Keratinocyte (primary cell): ENCODE measurements at places on chromosomes 7 and 10. TPM values are rescaled to one million over a fixed set of nuclear protein-coding genes. Genes with fewer than 3 reads are reported as not detected.

The NYAP1 gene
- 0.16 to 0.48 TPM (median 0.16 TPM) in 3 replicates for polyA plus RNA-seq

DNA sequence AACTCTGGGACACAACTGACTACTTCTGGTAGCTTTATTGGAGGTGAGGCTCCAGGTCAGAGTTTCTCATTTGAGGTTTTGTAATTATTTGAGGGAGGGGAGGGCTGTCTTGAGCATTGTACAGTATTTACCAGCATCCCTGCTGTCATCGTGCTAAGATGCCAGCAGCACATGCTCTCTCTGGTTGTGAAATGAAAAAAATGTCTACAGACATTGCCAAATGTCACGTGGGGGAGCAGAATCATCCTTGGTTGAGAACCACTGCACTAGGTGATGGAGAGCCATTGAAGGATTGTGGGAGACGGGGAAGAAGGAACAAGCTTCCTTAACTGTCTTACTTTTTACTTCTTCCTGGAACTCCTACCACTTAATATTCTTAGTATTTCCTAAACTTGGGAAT lies 5.0 kb downstream of the SEPTIN7 start:
- DNase-seq = no peak

- DNase-seq = no peak
These were observed 36.5 kb downstream of the CAMK2B start for GRCh38 chr7:44288811-44289340.

The CLRN3 gene
- not detected in 3 replicates for polyA plus RNA-seq

The PRSS37 gene
- polyA plus RNA-seq = not detected in 3 replicates

DNA sequence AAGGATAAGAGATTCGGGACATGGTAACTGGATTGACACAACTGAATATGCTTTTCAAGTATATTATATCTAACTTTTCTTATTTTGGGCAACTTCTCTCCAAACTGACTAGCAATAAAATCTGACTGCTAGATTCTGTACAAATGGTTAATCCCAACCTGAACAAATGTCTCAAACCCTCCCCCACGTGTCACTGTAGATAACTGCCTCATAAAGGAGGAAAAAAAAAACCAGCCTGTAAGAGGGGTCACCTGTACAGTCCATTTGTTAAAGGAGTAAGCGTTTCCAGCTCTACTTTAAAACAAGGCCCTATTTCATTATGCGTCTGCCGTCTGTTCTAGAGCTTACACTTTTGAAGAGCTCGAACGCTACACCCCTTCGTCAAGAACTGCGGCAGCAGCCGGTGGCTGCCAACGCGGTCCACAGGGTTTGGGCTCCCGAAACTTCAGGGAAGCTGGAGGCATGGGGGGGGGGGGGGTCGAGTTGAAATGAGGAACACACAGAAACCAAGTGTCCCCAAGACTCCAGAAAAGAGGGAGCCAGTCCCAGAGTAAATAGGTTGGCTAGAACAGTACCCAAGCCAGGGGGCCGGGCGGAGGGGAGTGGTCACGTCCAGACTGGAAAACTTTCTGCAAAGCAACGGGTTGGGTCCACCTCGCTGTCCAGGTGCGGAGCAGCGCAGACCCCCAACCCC lies 492 bp downstream of the COG5 start:
- DNase-seq = no peak

GRCh38 chr10:59099481-59099880 lies 77.0 kb upstream of the PHYHIPL start:
- DNase-seq = no peak

DNA sequence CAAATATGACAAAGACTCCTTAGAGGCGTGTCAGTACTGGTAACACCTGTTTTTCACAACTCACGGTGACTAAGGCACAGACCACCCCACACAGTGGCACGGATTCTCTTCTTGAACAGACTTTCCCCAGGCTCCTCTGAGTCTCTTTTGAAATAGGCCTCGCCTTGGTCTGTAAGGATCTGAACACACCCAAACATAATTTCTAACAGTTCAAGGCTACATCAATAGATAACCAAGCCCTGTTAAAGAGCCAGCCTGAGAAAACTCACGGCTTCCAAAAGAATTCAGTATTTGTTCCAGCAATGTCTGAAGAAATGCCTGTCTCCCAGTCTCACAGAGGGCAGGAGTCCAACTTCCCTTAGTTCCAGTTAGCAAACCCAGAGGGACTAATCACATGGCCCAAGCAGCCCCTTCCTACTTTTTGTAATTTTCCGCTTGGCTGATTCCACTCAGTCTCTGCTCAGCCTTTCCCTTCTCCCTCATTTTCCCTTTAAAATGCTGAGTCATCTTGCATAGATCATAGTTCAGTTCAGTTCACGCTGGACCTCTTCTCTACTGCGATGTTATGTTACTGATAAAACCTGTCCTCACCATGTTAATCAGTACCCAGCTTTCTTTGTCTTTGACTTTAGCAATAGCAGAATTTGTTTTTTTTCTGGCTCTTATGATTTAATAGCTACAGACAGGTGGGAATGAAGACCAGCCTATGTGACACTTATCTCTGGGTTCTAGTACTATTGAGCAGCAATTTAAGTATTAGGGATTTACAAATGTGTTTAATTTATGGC lies 22.6 kb upstream of the AKR1C3 start:
- no peak for DNase-seq

DNA sequence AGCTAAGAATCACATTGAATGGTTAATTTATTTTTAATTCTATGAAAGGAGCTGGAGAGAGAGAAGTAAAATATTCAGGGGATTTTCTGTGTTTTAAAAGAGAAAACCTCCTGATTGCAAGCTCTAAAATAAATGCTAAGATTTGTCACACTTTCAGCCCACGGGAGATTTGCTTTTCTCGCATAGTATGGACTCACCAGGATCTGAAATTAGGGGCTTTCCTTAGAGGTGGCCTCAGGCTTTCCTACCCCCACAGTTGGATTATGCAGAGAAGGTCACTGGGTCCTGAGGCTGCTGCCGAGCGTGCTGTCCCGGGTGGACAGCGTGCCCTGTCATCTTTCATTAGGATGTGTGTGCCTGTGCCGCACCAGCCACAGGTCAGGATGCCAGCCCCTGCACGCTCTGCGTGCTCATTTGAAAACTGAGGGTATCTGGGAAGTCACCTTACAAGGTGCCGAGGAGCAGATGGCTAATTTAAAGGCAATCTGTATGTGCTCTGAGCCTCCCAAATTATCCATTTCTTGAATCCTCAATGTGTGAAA lies 258.8 kb downstream of the CELF2 start:
- no peak for DNase-seq

- DNase-seq = no peak
These were observed 76.0 kb upstream of the FAM20C start for GRCh38 chr7:116188-116981.
